Activated T-cell treated with anti-CD3 and anti-CD28 coated beads for 1 hour (primary cell): ENCODE measurements at places on chromosomes 13 and 19.
A peak's percentile ranks its signal among the peaks of the same experiment; 100 is the strongest.

DNA sequence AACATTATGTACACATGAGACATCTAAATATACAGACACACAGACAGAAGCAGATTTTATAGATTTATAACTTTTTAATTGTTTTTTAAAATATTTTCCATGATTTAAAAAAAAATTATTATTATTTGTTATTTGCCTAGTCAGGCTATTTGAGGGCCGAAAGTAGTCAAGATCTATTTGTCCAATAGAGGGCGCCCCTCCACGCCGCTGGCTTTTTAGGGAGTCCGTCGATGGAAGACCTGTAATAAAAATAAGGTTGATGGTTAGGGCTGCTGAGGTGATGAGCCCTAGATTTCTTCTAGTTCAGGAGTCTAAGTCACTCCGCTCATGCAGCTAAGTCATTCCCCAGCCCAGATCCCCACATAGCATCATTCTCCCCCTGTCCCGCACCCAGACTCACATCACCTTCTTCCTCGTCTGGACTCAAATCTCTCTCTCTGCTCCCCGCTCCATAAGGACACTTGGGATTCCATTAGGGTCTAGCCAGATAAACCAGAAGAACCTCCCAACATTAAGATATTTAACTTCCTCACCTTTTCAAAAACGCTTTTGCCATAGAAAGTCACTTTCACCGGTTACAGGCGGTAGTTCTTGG lies 33.9 kb upstream of the CEACAM21 start:
- peak; percentile 73 for DNase-seq

GRCh38 chr19:42426643-42427042 lies 545 bp downstream of the LIPE start:
- DNase-seq: no peak

GRCh38 chr13:41136396-41137031 lies 3.9 kb upstream of the KBTBD6 start:
- DNase-seq: no peak

GRCh38 chr13:70108356-70109105 lies at the start of gene KLHL1:
KLHL1 (minus strand) TSS chr13:70108452; CDS start chr13:70107699, 753 bp downstream.
- no peak for DNase-seq

GRCh38 chr13:44591316-44591715 lies 15.2 kb upstream of the TSC22D1 start:
- DNase-seq: no peak

GRCh38 chr19:33718651-33719254 lies 77.9 kb upstream of the KCTD15 start:
- DNase-seq: no peak

DNA sequence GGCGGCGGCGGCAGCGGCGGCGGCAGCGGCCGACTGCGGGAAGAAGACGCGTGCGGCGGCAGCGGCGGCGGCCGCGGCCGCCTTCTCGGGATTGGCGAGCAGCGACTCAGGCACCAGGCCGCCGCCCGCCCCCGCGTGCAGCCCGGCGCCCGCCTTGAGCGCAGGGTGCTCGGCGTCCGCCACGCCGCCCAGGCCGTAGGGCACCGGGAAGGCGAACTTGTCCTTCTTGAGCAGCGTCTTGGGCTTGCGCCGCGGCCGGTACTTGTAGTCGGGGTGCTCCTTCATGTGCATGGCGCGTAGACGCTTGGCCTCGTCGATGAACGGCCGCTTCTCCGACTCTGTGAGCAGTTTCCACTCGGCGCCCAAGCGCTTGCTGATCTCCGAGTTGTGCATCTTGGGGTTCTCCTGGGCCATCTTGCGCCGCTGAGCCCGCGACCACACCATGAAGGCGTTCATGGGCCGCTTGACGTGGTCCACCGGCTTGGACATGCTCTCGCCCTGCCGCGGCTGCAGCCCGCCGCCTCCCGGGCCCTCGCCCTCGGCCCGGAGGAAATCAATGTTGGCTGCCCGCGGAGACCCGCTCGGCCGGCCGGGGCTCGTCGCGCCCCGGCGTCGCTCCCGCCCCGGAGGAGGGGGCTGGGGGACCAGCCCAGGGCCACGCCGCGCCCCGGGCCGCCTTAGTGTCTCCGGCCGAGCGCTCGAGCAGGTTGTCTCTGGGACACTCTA lies 621 bp downstream of the SOX21 start:
- no peak for DNase-seq

DNA sequence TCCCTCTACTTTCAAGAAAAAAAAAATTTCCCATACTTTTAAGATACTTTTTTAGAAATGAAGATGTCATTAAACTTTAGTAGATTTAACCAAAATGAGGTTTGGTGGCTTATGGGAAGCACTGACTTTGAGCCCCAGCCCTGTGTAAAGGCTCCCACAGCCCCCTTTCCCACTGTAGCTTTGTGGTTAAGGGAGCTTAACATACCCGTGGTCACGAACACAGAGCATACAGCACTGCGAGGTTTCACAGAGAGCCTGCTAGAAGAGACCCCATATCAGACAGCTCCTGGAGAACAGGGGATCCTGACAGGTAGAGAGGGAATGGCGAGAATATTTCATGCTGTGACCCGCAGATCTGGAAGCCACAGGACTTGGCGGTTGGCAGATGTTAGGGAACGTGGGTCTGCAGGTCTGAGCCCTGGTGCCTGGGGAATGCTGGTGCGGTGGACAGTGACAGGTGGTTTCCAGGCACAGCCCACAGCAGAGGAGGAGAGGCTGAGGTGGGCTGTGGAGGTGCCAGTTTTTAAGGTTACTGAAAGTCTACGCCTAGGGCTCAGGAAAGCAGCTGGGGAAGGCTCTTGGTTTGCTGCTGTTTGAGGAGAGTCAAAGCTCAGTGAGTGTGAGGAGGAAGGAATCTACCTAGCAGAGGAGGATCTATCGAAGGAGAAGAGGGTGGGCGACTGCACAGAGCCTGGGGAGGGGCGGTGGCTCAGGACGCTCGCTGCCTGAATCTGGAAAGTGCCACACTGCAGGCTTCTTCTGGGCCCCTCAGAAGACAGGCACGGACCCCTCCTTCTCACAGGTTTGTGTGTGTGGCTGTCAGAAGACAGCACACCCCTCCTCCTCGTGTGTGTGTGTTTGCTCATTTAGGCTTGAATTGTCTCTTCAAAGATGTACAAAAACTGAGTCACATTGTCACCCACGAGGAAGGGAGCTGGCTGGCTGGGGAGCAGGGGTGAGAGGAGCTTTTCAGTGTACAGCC lies 49.9 kb downstream of the SLC7A9 start:
- no peak for DNase-seq

GRCh38 chr13:99998261-99998660 lies 16.7 kb downstream of the ZIC2 start:
- DNase-seq: no peak

DNA sequence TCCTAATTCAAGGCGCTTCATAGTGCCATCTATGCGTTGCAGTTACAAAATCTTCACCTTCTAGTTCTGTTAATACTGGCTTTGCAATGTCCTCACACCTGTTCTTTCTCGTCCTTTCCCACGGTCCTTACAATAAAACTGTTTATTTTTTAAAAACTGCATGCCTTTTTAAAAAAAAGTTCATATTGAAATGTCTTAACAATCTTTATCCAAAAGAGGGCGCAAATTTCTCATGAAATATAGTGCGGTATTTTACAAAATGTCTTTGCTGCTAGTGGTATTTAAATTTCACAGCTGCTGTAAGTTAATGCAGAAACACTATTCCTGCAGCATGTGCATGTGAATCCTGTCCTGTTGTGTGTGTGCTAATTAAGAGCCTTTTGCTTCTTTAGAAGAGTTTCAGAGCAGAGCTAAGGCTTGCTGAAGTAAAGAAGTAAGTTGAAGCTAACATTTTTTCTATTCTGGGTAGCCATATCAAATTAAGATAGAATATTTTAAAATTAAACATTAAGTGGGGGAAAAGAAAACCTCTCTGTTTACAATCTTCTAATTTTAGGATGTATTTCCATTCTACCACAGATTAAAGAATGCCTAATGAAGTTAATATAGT lies 15.8 kb upstream of the CLDN10 start:
- DNase-seq: no peak

- no peak for DNase-seq
Observed at GRCh38 chr13:40408602-40409001, 257.8 kb downstream of the FOXO1 start.

- DNase-seq: no peak
Observed at GRCh38 chr13:98103942-98104880, 38.7 kb upstream of the FARP1 start.

- DNase-seq: no peak
Observed at GRCh38 chr13:79317856-79318255, 88.2 kb downstream of the RBM26 start.
